ENCODE measurements at places on chromosomes 3 and 15. TPM values are rescaled to one million over a fixed set of nuclear protein-coding genes. Genes with fewer than 3 reads are reported as not detected.

The IFRD2 gene
- 39.0 TPM for total RNA-seq

The HTD2 gene
- total RNA-seq = 5.0 TPM

The TMEM108 gene
- 1.1 TPM for total RNA-seq

The NANOGP8 gene
- total RNA-seq = not detected

The IL16 gene
- 2.7 TPM for total RNA-seq

The TMCC1 gene
- total RNA-seq = 7.1 TPM

The FLNB gene
- total RNA-seq = 297 TPM

The UROC1 gene
- not detected for total RNA-seq
